ENCODE measurements at places on chromosomes 5 and 9.

DNA sequence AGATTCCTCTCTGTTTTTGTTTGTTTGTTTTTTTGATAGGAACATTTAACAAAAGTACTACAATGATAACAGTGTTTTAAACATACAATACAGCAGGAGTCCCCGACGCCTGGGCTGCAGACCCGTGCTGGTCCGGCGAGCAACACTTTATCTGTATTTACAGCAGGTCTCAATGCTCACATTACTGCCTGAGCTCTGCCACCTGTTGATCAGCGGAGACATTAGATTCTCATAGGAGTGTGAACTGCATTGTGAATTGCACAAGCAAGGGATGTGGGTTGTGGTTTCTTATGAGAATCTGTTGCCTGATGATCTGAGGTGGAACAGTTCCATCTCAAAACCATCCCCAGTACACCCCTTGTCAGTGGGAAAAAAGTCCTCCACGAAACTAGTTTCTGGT lies 1068.5 kb upstream of the CDH10 start:
- DNase-seq = no peak

GRCh38 chr9:133057006-133057405 lies 4.8 kb upstream of the CEL start:
- DNase-seq = no peak

DNA sequence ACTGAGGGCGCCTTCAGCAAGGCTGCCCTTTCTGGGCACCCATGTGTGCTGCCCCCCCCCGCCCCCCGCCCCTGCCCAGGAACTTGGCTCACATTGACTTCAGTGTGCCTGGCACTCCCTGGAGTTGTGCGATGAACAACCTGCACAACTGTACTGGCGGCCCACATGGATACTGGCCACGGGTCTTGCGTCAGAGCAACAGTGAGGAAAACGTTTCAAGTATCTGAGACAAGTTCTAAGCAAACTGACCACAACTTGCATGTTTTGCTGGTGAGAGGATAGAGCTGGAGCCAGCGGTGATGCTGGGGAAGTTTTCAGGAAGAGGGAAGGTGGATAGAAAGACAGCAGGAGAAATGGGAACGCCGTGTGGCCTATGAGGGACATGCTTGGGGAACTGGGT lies 45.4 kb downstream of the HABP4 start:
- no peak for DNase-seq

DNA sequence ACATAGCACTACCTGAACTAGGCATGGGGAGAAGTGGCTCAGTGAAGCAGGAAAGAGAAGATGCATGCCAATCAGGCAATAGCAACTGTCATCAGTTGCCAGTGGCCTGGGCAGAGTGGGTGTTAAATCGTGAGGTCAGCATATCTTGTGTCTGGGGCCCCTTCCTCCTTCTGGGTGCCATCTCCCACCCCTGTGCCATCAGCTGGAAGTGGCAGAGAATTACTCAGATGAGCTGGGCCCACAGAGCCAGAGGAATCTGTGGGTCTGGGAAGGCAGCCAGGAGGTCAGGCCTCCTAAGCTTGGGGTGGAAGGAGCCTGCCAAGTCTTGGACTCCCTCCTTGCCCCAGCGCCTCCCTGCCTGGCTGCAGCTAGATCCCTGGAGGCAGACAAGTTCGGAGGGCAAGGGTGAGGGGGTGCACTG lies 66.5 kb downstream of the GALNT12 start:
- DNase-seq = no peak

DNA sequence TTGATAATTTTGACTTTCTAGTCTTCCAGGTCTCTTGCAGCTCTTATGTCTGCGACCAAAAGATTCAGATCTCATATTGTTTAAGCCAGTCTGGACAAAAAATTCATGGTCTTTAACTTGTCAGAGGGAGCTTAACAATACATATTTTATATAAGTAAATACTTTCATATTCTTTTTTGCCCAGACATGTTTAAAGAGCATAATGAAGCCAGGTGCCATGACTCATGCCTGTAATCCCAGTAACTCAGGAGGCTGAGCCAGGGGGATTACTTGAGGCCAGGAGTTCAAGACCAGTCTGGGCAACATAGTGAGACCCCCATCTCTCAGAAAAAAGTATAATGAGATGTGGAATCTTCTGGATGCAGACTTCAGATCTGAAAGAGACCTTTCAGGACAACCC lies 69.8 kb downstream of the JMY start:
- DNase-seq = no peak

GRCh38 chr5:154753792-154754191 lies 1.4 kb upstream of the LARP1 start:
- no peak for DNase-seq

DNA sequence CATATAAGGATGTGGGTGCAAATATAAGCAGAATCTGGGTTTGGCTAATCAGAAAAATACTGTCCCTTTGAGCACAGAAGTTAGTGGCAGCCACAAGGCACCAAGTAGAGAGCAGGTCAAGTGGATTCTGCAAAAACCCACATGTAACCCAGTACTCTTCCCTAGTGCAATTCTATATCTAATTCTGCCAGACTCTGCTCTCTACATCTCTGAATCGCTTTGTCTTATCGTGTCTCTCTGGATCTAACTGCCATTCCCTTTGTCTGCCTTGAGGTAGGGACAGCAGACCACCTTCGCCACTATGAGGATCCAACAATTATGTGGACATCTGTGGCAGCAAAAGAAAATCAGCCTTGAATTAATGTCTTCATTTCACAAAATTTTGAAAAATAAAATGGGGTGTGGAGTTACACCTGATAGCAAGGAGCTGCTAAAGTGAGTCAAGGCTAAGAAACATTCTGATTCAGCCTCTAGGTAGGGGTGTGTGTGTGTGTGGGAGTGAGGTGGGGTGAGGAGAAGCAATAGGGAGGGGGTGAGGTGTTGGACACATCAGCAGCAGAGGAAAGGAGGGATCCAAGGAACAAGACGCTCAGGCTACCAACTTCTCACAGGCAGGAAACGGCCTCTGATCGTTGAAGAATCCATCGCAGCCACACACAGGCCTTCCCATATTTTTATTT lies 33.7 kb upstream of the ZNF366 start:
- DNase-seq = no peak

DNA sequence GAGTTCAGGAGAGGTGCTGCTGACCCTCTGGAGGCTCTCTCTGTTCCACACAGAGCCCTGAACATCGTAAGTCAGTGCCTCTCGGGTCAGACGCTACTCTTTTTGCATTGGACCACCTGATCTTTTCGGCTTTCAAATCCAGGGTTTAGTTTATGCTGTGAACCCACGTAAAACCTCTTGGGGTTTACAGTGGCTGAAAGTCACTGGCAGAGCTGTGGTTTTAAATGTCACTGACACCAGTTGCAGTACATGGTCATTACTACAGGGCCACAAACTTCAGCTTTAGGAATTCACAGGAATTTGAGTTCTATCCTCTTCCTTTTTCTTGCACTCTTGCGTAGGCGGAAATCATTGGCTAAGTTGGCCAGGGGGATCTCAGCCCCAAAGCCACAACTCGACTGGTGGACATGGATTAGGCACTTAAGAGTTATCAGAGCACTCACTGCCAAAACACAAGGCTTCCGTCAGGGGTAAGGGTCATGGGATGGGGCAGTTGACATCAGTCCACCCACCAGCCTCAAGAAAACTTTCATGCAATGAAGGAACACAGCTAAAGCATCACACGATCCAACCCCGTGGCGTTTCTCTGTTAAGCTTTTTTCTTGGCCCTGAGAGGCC lies 76.9 kb downstream of the SFXN1 start:
- no peak for DNase-seq

DNA sequence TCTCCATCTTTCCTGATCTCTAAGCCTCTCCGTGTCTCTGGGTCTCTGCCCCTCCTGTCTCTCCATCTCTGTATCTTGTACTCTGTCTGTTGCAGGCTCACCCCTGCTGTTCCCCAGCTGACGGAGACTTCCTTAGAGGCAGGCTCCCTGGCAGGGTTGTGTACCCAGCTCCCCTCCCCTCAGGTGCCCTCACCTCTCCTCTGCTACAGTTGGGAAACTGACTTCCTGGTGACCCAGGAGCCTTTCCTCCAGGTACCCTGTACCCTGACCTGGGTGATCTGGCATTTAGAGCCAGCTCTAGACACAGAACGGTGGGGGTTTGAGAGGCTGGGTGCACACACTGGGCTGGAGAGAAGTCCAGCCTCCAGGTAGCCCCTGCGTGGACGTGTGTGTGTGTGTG lies 37.7 kb downstream of the CXXC5 start:
- DNase-seq = no peak

DNA sequence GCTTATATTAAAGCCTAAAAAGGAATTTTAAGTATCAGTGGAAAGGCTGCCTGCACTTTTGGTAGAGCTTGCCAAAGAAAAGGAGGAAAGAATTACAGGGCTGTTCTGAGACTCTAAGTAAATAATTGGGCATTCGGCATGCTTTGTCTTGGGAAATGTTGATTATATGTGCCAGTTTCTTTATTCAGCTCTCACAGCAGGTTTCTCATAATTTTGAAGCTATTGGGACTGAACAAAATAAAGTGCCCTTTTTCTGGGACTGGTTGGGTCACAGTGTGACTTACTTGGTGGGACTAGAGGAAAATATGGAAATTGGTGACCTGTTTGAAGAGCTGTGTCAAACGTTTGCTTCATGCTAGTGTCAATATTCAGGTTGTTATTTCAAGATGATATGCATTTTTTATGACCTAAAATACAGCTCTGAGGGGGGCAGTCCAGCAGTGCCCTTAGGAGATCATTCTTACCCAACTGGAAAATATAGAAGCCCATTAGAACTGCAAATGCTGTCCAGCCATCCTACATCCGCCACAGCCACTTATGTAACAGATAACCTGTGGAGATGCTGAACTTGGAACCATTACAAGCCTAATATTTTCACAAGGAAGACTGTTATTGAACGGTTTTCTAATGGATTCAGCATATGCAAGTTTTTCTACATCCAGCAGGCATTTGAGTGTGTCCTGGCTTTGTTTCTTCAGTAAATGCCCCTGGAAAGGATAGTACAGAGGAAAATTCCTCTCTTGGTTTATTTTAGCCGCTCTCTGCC lies 122.4 kb downstream of the SNCAIP start:
- DNase-seq = no peak

GRCh38 chr9:29796291-29796952 lies 2223.1 kb upstream of the C9orf72 start:
- DNase-seq = no peak

DNA sequence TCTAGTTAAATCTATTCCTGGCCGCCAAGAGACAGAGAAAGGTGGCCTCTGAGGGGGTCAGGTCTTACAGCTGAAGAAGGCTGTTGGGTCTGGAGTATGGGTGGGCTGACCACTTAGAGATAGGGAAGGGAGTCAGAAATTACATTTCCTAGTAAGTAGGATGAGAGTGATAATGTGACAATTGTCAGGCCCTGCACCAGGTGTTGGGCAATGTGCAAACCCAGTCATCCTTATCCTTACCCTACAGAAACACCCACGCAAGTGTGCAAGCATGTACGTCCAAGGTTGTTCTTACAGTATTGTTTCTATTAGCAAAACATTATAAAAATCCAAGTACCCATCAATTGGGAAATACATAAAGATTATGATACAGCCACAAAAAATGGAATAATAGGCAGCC lies 9.5 kb downstream of the SPAAR start:
- no peak for DNase-seq

DNA sequence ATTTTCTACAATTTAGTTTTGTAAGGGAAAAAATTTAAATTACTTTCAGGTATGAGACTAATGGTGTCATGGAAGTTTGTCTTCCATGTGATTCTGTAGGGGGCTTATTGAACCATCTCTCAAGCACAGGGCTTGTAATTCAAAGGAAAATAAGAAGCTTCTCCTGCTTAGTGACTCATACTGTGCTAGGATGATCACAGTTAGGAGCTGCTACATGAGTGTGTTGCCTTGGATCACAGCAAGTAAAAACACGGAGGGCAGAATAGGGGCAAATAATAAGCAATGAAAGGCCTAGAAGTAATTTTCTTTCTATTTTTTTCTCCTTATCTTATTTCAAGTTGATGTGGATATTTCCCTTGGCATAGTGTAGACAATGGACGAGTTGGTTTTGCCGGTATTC lies 28.9 kb downstream of the TMEM167A start:
- no peak for DNase-seq

GRCh38 chr9:93189369-93190132 lies 5.6 kb downstream of the WNK2 start:
- DNase-seq = no peak
